Activated naive CD4-positive, alpha-beta T cell treated with anti-CD3 and anti-CD28 coated beads for 36 hours (primary cell): ENCODE measurements at places on chromosomes 7 and 10.

- no peak for DNase-seq
Measured at GRCh38 chr10:70772627-70773026, 12.6 kb downstream of the TBATA start.

DNA sequence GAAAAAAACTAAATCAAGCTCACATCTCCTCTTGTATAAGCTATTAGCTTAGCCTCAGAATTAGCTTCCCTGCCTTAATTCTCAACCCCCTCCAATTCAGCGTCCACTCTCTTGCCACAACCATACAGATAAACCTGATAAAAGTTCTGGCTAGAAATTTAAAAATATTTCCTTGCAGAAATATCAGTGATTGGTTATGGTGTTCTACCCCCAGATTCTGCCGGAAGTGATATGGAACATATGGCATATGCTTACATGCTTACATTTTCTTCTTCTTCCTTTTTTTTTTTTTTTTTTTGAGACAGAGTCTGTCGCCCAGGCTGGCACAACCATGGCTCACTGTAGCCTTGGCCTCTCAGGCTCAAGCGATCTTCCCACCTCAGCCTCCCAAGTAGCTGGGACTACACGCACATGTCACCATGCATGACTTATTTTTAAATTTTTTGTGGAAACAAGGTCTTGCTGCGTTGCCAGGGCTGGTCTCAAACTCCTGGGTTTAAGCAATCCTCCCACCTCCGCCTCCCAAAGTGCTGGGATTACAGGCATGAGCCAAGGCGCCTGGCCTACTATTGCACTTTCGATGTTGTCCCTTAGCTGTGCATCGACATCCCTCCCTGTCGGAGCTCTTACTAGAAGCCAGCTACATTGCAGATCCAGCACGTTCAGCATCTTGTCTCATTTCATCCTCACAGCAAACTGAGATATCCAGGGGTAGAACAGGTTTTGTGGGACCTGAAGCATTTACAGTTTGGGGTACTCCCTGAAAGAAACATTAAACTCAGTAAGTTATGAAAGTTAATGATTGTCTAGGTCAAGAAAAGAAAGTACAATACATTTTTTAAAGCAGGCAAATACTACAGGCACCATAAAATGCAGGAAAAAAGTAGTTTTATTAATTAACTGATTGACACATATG, 205.6 kb upstream of the TCF7L2 start:
- no peak for DNase-seq

DNA sequence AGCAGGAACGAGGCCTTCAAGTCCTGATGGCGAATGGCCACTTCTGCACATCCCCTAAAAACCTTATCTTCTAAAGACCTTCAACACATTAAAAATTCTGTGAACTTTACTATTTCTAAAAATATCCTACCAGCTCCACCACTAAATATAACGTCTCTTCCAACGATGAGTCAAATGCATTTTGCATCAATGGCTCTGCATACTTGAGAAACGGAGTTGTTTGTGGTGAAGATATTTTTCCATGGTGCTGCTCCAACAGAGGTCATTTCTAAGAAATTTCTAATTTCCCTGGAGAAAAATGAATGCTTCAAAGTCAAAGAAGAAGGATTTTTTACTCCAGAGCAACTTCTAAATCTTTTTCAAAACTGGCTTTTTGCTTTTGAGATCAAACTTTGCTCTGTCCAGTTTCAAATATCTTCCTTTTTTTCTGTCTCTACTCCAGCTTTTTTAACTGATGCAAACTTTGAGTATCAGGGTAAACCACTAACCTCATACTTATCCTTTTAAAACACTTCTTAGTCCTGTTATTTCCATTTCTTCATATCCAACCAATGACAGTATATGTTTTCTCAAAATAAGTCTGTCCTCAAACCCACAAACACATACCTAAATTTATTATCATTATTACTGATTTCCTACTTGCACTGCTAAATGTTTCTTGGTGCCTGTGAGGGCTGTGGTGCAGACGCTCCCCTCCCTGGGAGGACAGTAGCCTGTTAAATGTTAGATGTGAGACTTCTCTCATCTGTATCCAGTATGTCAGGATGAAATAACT, 258.1 kb downstream of the KLF6 start:
- DNase-seq: no peak

DNA sequence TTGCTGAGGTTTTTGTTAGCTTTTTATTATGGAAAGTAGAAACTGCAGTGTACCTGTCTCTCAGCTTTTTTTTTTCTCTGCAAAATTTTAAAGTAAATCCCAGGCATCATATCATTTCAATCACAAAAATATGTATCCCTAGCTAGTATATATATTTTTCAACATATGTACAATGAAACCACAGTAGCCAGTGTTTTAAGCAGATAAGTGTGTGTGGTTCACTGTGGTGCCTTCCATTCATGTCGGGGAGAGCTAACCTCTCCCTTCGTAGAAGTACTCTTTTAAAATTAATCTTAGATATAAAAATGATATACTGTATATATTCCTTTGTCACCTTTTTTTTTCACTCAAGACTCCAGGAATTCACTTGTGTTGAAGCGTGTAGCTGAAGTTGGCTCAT, 22.7 kb downstream of the CUL1 start:
- DNase-seq: no peak

DNA sequence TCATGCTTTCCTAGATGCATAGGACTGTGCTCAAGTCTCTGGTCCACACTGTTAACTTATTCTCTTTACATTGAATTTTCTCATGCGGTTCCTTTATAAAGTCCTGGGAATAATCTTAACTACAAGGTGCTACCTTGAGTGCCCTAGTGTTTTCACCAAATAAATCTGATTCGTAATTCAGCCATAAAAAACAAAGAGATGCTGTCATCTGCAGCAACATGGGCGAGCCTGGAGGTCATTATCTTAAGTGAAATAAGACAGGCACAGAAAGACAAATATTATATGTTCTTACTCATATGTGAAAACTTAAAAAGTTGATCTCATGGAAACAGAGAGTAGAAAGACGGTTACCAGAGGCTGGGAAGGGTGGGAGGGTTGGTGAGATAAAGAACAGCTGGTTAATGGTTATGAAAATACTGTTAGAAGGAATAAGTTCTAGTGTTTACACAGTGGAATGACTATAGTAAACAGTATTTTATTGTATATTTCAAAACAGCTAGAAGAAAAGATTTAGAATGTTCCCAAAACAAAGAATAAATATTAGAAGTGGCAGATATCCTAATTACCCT, 38.3 kb downstream of the NT5C3A start:
- no peak for DNase-seq

GRCh38 chr10:29670761-29671160, 36.0 kb upstream of the SVIL start:
- DNase-seq: no peak

DNA sequence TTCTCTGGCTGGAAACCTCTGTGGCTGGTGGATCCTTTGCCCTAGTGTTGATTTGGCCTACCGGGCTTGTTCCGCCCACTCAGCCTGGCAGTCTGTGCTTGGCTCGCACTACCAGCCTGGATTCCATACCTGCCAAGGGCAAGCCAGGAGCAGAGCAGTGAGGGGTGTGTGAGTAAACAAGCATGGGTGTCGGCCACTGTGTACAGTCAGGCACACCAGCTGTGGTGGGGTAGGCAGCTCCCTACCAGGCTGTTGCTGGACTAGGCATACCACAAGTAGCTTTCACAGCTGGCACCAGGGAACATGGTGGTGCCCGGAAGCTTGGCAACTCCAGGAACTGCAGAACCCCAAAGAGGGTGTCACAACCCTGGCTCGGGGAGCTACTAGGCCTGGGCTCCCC, 942.9 kb upstream of the LRRN3 start:
- DNase-seq: no peak

DNA sequence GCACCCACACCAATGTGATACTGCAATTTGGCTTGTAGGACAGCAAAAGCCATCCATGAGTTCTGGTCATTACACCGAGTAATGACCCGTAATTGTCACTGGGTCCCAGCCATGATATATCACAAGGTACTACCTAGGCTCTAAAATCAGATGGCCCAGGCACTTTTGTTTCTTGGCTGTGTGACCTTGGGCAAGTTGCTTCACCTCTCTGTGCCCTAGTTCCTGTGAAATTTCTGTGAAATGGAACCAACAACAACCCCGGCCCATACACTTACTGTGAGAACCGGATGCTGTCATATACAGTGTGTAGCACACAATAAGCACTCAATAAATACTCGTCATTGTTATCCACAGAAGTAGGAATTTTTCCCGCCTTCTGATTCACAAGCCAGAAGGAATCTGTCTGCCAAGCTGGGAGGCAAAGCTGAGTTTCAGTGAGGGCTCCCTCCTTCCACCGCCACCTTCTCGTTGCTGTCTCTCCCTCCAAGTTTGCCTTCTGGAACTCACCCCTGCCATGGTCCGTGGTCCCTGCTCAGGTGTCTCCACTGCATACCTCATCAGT, 6.4 kb upstream of the CYTH3 start:
- DNase-seq: no peak

DNA sequence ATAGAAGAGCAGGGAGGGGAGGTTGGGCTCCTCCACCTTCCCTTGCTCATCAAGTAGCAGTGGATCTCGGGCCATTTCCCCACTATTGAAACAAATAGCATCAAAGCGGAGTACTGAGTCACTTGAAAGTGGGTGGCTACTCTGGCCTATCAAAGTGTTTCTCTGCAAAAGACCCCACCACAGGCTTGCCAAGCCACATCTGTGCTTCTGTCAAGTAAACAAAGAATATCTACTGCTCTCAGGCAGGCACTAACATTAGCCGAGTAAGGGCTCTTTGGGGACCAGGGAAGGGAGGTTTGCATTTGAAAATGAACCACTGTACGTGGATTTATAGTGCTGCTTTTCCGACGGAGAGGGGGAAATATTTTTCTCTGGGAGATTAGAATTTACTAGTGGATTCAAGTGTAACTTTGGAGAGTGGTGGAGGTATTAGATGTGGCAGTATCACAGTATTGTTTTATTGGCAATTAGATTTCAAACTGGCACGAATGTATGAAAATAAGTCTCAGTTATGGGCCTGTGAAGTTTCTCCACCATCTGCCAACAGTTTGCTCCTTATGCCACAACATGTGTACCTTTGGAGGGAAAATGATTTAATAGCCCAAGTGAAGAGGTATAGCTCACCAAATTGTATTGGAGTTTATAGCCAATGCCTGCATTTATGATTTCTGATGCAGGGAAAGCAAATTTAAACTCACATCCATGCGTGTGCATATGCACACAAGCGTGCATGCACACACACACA, 97.5 kb downstream of the RPS24 start:
- no peak for DNase-seq

DNA sequence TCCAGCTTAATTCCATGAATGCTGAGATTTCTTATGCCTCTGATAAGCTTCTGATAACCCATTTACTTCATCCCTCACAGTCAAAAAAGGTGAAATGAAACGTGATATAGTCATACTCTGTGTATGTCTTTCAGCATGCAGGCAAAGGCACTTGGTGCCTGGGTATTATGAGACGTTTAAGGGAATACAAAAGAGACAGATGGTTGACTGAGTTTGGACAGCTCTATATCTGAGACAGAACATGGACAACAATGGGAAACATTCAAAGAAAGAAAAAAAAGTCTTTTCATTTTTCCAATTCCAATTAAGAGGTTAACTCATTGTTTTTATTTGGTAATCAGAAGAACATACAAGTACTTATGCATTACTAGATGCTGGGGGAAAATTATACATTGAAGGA, 96.2 kb downstream of the PPP1R17 start:
- no peak for DNase-seq

- DNase-seq: no peak
Measured at GRCh38 chr7:142908921-142909890, 23.7 kb upstream of the TRPV6 start.

DNA sequence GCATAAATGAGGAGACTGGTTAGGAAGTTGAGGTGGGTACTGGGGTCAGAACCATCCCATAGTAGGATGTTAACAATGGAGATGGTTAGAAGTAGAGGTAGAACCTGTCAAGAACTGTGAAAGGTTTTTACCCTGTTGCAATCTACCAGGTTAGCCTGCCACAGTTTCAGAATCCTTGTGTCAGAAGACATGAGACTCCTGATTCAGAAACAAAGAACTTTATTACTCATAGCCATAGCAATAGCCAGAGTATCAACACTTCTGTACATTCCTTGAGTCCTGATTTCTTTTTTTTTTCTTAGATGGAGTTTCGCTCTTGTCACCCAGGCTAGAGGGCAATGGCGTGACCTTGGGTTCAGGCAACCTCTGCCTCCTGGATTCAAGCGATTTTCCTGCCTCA, 200.9 kb downstream of the GRM3 start:
- no peak for DNase-seq

DNA sequence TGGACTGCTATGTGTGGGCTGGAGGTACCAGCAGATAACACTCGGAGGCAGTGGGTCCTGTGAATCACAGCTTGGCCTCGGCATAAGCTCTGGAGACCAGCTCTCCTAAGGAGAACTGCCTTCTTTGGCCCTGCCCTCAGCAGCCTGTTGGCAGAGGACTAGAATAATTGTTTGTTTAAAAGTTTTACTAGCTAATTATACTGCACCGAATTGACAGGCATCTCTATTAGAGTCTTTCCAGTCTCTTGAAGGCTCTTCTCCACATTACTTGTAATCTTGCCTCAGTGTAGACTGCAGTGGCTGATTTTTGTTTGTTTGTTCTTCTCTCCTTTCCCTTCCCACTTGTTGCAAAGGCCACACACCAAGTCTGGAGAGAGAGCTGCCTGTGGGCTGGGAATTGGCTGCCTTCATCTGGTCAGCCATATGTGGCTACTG, 183.2 kb downstream of the AUTS2 start:
- DNase-seq: no peak

DNA sequence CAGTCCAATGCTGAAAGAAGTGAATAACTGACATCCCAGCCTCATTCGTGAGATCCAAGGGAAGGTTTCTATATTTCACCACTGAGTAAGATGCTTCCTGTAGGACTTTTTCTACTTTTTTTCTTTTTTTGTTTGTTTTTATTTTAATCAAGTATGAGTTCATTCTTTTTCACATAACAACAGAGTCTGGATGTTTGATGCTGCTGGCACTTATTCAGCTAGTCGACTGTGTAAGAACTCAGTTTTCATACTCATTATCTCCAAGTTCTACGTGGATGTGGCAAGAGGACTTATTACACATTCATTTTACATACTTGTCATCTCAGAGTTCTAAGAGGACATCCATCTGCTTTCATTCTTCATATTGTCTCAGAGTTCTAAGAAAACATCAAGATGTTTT, 86.9 kb downstream of the CPXM2 start:
- DNase-seq: no peak
